ENCODE measurements at places on chromosomes 1 and 21.

- no peak for DNase-seq
Measured at GRCh38 chr1:169012416-169012815, 94.1 kb upstream of the ATP1B1 start.

DNA sequence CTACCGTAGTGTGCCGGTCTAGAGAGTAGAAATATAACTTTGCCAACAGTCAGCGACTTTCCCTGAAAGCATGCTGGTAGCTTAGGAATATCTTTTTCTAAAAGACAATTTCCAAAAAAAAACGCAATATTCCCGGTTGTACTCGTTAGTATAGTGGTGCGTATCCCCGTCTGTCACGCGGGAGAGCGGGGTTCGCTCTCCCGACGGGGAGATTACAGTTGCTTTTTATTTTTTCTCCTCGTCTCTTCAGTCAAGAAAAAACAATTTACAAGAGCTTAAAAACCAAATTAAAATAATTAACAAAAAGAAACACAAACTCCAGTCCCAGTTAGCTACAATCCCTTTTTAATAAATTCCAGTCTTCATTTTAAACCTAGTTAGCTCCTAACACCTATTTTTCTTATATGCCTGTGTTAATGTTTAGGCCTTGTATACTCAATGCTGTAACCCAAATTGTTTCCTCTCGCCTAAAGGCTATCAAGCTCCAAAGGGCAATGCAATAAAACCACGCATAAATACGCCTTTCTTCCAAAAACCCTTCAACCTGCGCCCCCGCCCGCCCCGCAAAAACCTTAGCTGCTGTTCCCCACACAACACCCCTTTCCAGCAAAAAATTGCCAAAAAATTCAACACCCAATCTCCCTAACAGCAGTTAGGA, 7.8 kb downstream of the HSPA6 start:
- no peak for DNase-seq

DNA sequence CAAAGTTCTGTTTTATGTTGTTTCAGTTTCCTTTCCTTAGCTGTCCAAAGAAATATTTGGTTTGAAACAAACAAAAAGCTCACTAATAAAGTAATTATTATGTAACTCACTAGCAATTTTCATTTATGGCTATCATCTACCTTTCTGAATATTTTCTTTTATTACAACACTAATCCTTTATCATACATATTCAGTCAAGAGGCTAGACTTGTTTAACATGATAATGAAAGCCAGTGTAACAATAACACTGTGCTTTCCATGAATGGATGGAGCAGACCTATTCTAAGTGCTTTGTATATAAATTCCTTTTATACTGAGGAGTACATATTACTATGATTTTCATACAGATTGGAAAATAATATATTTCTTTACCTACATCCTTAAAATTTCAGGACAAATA, 972.8 kb upstream of the ADGRL4 start:
- no peak for DNase-seq

DNA sequence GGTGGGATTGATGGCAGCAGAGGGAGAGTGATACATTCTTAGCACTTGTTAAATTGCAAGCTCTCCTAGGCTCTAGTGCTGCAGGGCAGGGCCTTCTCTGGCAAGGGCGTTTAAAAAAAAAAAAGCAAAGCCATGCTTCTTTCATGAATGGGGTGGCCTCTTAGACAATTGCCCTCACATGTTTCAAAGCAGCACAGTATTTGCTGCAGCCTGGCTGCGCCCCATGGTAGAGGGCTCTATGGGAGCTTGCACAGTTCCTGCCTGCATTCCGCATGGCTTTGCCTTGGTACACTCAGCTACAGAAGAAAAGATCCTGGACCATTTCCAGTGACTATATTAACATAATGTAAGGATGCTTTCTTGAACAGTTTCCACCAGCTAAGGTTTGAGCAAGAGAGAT, 267.2 kb downstream of the ZNF648 start:
- DNase-seq: no peak

- no peak for DNase-seq
Measured at GRCh38 chr1:156664046-156664766, 13.0 kb downstream of the NES start.

GRCh38 chr1:84833194-84833593, 59.8 kb downstream of the LPAR3 start:
- no peak for DNase-seq

GRCh38 chr1:108814343-108815125, 42.4 kb downstream of the AKNAD1 start:
- DNase-seq: no peak

GRCh38 chr1:84377480-84378095, 20.7 kb upstream of the DNASE2B start:
- no peak for DNase-seq

DNA sequence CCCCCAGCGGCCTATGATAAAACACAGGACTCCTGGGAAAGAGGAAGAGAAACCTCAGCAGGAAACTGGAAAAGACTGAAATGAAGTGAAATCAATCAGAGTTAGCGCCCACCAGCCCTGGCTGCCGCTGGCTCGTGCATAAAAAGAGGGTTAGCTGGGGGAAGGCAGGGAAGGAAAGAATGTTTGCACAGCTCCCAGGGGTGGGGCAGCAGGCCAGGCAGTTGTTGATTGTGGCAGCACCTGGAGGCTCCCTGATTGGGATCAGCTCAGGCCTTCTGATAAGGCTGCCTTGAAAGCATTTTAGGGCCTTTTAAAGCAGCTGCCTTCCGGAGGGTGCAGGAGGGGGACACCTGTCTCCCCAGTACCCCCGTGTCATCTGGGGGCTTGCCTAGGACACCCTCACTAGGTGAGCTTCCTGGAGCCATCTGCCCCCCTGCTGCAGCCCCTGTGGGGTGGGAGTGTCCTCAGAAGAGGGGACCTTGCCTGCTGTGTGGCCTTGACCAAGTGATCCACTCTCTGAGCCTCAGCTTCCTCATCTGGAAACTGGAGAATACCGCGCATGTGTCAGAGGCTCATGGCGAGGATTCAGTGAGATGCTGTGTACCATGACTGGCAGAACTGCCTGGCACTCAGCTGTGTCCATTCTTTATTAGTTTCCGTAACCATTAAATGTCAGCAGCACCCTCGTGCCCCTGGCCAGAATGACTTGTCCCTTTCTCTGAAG, 6.6 kb downstream of the EPHB2 start:
- no peak for DNase-seq

- no peak for DNase-seq
Measured at GRCh38 chr1:74652711-74653139, 20.9 kb downstream of the ERICH3 start.

GRCh38 chr1:176110203-176110602, 96.9 kb downstream of the COP1 start:
- no peak for DNase-seq

GRCh38 chr1:14294006-14294405, 304.5 kb upstream of the KAZN start:
- no peak for DNase-seq

GRCh38 chr1:159946242-159947187, 1.1 kb upstream of the IGSF9 start:
- DNase-seq: no peak

- no peak for DNase-seq
Measured at GRCh38 chr1:179297105-179297378, 3.4 kb downstream of the SOAT1 start.

DNA sequence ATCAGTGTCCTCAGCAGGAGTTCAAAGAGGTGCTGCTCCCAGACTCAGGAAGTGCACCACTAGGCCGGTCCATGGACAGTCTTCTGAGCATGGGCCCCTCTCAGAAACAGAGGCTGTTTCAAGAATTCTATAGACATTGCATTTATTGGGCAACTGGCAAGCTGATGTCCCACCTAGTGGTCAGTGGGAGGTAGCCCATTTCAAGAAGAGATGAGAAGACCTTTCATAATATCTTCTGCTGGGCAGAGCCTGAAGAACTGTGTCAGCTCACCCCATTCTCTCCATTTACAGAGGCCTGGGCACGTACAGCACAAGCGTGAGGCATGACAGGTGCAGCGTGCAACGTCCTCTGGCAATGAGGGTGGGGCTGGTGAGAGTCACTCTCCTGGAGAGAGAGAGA, 216.0 kb downstream of the DYRK1A start:
- DNase-seq: no peak

DNA sequence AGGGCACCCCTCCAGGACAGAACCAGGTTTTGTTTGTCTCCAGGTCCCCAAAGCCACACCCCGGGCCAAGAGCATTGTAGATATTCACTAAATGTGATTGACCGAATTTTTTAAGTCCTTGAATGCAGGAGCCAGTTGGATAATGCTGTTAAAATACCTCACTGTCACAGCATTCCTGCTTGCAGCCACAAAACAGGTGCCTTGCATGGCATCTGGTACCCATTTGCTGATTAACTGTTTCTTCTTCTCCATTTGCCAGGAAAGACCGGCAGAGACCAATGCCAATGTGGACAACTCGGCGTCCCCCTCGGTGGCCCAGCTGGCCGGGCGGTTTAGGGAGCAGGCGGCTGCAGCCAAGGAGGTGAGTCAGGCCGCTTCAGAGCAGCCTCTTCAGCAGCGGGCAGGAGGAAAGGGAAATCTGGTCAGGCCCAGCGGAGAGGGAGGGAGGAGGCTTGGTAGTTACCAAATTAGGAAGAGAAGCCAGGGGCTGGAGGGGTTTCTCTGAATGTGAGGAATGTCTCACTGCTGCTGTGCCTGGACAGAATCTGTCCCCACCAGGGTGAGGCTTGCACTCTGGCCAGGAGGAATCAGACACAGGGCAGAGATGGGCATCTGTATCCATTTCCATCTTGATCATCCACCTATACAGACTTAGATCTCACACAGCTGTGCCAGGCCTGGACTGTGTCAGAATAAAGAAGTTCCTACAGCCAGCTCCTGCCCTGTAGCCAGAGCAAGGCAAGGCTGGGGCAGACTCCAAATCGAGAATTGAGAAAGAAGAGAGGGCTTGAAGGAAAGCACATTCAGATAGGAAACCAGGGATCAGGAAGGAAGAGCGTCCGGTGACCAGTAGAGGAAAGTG, 37.9 kb upstream of the MPZL1 start:
- no peak for DNase-seq

DNA sequence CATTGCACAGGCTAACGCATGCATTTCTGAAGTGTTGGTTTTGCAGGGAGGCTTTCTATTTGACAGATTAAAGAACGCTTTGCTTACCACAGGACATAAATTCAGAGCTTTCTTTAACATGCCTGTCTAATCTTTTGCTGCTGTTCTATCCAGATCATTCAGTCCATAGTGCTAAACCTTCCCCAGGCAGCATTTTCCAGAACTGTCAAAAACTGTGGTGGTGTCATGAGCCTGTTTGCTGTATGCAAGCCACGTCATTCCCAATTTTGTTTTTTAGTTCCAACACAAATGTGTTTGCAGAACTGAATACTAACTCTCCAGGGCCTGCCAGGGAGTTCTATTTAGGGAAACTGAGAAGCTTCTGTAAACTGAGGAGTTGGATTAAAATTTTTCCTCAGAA, 390.5 kb upstream of the LYPLAL1 start:
- DNase-seq: no peak

- DNase-seq: no peak
Measured at GRCh38 chr1:27049100-27049499, 36.5 kb upstream of the TENT5B start.

GRCh38 chr1:32988665-32989064, 24.1 kb upstream of the RNF19B start:
- no peak for DNase-seq

DNA sequence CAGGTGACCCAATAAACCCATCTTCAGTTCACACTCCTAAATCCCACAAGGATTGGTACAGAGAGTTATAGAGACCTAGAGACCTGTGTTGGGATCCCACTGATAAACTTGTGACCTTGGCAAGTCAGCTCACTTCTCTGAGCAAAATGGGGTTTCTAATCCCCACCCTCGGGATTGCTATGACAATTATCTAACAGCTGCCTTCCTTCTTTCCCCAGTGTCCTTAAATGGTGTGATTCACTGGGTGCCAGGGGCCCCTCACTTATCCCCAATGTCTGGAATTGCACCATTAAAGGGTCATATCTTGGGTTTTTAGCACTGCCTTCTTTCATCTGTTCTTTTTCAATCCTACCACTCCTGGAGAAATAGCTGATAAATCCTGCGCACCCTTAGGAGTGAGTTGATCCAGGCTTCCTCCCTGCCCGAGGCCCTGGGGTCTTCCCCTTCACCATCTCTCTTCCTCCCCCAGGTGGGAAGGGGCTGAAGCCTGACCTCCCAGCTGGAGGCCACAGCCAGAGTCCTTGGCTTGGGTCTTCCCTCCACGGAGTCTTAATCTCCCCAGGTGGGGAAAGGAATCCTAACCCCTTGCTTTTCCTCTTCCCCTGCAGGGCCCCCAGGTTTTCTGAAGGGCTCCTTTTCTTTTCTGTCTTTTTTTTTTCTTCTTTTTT, 39.7 kb downstream of the LACTBL1 start:
- no peak for DNase-seq
